Activated naive CD4-positive, alpha-beta T cell treated with anti-CD3 and anti-CD28 coated beads, Interleukin-2, amount 50 U/mL, for 16 hours (primary cell): ENCODE measurements at places on chromosomes 2 and 18.

DNA sequence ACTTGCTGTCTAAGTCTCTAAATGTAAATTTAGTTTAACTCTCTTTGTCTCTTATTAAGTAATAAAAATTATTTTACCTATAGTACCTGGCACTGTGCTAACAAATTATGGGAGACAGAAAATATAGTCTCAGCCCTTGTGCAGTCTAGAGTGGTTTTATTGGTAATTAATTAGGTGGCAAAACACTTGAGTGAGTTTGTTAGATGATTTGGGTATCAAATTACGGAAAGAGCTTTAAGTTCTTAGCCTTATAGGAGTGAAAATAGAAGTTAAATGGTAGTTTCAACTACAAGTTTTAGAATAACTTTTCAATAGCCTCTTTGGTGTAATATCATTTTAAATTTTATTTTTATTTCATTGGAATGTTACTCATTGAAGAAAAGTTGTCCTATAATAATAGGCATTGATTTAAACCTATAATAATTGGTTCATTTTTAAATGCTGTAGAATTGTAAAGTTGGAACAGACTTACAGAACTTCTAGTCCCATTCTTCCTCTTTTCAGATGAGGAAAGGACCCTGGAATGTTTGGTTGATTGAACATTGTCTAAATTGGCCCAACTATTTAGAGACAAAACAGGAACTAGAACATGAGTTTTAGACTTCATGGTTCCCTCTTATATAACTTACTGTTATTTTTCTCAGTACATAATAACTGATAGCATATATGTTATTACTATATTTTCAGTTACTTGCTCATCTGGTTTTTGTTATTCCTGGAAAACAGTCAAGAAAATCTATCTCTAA lies 10.2 kb upstream of the HTR2B start:
- no peak for DNase-seq

DNA sequence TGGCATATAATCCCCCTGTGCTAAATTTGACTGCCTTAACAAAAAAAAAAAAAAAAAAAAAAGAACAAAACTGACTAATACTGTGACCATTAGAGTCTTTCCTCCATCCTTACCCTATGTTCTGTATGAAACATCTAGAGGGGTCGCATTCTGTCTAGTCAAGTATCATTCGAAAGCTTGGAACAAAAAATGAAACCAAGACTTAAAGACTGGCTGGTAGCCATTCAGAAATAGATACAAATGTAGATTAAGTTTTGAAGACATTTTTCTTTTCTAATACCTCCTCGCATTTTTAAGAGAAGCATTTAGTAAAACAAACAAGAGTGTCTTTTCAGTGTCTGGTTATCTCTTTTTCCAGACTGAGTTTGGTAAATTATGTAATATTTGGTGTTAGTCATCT lies 66.7 kb downstream of the SPATS2L start:
- DNase-seq, result no peak

DNA sequence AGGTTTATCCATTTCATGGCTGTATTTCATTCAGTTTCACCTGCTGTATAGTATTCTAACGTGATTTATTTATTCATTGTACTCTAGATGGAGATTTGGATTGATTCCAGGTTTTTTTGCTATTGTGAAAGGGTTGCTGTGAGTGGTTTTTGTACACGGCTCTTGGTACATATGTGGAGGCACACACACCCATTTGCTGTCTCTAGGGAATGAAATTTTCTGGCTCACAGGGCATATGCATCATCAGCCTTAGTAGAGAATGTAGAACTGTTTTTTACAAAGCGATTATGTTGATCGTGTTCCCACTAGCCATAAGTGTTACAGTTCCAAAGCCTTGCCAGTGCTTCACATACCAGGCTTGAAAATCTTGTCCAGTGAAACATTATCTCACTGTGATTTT lies 5.1 kb downstream of the SPTBN1 start:
- no peak for DNase-seq

- DNase-seq, result no peak
Observed at GRCh38 chr2:42077343-42077742, 29.5 kb downstream of the PKDCC start.

GRCh38 chr2:122423934-122424333 lies 668.5 kb downstream of the TSN start:
- DNase-seq, result no peak

- DNase-seq, result no peak
Observed at GRCh38 chr2:83054751-83055150, 1404.3 kb downstream of the SUCLG1 start.

- DNase-seq, result no peak
Observed at GRCh38 chr2:7018282-7018701, 101.1 kb downstream of the RNF144A start.

DNA sequence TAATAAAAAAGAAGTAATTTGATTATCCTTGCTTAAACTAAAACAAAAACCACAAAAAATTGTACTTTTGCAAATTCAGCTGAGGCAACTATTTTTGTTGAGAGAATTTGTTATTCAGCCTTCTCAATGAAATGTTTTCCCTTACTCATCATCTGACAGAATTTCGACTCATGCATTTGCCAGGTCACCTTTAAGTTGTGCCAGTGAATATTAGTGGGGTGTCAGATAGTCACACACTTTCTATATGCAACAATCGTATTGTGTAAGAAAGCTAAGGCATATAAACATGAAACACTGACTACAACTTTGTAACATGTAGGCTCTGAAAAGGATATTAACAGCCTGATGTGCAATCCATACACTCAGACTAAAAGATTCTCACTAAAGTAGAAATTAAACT lies 1653.1 kb upstream of the SLC39A10 start:
- DNase-seq, result no peak

- DNase-seq, result no peak
Observed at GRCh38 chr2:30569946-30570345, 122.9 kb downstream of the LCLAT1 start.

DNA sequence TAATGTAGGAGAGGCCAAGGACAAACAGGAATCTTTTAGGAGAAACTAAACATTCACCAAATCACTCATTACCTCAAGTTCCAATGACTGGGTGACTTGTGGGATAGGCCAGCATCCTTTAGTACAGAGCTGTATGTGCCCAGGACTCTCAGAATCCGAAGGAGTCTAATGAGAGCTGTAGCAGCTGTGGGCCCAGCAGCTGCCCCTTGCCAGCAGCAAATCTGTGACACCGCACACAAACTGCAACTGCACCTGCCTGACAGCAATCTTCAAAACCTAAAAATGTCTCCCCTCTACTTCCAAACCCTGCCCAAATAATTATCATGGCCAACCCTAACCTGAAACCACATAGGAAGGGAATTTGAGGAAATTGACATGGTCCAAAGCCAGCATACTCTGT lies 44.5 kb upstream of the ACVR2A start:
- no peak for DNase-seq

GRCh38 chr2:8408560-8409460 lies 273.0 kb upstream of the ID2 start:
- peak; percentile 66 for DNase-seq

- no peak for DNase-seq
Observed at GRCh38 chr2:167818521-167818920, 428.9 kb downstream of the STK39 start.

GRCh38 chr2:62110415-62111025 lies 85.4 kb upstream of the B3GNT2 start:
- no peak for DNase-seq

GRCh38 chr18:9712611-9713010 lies 4.5 kb downstream of the RAB31 start:
- no peak for DNase-seq

- no peak for DNase-seq
Observed at GRCh38 chr18:23073996-23074606, 61.2 kb upstream of the CABLES1 start.

DNA sequence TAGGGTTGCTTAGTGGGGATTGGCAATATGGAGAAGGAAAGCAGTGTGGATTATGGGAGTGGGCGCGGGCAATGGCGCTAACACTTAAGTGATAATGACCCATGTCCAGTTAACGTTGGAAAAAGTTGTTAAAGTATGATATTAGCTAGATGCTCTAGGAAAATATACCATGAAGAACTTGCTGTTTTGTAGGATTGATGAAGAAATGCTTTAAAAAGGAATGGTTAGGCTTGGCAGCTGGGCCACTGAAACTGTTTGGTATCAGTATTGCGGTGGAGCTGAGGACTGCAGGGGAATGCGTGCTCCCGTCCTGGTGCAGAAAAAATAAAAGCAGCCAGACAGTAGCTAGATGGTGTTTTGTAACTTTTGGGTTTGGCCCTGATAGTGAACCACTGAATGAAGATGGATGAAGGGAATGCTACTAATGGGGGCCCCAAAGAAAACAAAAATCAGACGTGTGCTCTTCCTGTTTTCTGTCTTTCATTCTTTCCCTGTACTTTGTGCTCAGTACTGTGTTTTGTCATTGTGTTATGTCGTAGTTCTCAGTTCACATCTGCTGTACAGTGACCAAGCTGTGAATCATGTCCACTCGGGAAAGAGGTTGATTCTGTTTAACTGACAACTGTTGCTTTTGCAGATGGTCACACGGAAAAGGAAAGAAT lies 999 bp downstream of the INSIG2 start:
- peak; percentile 15 for DNase-seq

DNA sequence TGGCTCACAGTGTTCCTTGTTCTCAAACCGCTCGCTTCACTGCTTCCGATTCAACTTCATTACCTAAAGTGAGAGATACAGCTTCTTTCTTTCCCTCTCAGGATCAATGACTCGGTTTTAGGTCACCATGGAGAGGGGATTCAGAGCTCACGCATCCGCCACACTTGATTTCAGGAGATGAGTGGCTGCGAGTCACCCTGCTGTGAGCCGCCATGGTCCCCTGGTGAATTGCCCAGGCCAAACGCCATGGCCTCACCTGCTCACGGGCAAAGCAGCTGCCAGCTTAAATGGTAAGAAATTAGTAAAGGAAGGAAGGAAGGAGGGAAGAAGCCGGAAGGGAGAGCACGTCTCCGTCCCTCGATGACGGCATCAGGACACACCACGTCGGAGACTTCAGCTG lies 60.5 kb downstream of the ADNP2 start:
- no peak for DNase-seq

GRCh38 chr2:134706587-134707329 lies 12.0 kb downstream of the TMEM163 start:
- no peak for DNase-seq

GRCh38 chr2:9091811-9092210 lies 88.3 kb upstream of the MBOAT2 start:
- DNase-seq, result no peak

DNA sequence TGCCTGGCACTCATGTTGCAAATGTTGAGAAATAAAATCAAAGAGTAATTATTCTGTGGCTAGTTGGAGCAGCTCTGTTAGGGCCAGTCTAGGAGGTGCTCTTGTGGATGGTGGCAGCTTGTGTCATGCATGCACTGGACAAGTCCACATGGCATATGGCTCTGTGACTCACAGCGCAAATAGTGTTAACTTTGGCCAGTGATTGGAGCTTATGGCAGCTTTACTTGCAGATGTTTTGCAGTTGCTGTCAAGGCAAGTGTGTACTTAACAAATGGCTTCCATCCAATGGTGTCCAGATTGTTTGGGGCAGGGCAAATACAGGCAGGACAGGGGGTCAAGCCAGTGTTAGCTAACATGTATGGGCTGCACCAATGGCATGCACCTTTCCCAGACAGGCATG lies 26.1 kb upstream of the TMX3 start:
- DNase-seq, result no peak

DNA sequence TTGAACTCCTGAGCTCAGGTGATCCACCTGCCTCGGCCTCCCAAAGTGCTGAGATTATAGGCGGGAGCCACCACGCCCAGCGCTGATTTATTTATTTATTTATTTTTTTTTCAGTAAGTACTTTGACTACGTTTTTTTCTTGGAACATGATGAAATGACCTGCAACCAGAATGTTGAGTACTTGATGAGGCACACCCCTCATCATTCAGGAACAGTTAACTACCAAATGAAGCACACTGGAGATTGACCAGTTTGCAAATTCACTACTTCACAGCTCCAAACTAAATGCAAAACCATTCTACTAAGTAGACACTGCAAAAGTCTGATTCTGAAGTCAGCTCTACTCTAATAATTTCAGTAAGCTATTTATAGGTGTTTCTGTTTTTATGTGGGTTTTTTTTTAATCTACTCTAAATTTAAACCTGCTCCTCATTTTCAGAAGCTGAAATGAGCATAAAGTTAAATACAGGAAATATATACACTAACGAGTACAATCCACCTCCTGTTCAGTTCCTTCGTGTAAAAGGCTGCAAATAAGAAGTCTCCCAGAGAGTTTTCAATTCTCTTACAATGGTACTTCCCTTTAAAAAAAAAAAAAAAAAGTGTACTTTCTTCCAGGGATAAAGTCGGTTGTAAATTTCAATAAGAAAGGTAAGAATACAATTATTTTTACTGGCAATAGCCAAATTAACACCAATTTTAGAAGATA lies 1.4 kb downstream of the GFPT1 start:
- DNase-seq, result no peak

DNA sequence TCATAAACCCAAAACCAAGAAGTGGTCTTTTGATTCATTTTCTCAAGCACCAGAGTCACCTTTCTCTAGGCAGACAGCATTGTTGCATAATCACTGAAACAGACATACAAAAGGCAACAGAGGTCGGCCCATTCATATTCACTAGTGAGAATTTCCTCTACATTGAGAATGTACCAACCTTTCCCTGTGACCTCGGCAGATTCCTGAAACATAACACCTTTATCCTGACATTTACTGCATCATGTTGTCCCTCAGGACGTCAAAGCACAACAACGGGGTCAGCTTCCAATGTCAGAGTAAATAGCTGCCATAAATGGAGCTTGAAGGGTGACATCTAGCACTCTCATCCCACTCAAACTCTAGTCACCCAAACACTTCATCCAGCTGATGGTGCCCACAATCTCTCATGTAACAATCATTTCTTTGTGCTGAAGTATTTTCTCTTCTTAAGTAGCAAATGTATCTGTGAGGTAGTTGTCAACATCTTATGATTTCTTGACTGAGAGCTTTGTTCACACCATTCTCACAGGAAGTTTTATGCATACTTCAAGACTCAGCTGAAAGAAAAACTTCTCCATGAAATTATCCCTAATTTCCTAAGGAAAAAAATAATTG lies 802.6 kb upstream of the CHAC2 start:
- DNase-seq, result no peak

DNA sequence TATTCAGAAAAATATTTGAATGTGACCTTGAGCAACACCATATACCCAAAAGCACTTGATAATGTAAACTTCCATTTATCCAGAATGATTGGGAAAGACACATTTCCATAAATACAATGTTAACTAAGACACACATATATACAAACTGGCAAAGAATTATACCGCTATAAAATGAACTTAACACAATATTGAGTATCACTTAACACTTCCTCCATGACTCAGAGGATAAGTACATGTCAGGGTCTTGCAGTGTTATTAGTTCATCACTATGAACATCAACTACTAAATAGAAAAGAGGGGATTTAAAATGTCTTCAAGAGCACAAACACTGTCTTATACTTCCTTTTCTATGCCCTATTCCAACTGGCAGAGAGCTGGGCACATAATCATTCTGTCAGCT lies 18.6 kb downstream of the WDSUB1 start:
- DNase-seq, result no peak

- no peak for DNase-seq
Observed at GRCh38 chr2:217943446-217944321, 59.1 kb downstream of the TNS1 start.
